Motor neuron (in vitro differentiated cells): ENCODE measurements at places on chromosomes 7 and 10. TPM values are rescaled to one million over a fixed set of nuclear protein-coding genes. Genes with fewer than 3 reads are reported as not detected.

CADPS2 gene
- 3.0 TPM in 2 replicates for total RNA-seq

- no peak for ATAC-seq
Measured at GRCh38 chr7:156823435-156823834, 69.5 kb downstream of the LMBR1 start.

PTPN20 gene
- not detected in 2 replicates for total RNA-seq

- ATAC-seq, result no peak
Measured at GRCh38 chr7:115132096-115132495, 210.2 kb downstream of the MDFIC start.

DNA sequence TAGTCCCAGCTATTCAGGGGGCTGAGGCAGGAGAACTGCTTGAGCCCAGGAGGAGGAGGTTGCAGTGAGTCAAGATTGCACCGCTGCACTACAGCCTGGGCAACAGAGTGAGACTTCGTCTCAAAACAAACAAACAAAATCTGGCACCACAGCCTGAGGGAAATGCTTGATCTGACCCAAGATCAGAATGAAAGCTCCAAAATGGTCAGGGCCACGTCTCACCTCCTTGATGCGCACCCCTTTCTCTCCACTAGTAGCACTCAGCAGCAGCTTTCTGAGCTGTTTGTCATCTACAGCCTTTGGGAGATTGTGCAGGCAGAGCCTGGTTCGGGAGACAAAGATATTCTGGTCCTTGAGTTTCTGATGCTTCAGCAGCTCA is 22.7 kb downstream of the RBM28 start:
- ATAC-seq, result no peak

NUTM2A gene
- total RNA-seq, result 2.3 and 2.6 TPM in 2 replicates

DNA sequence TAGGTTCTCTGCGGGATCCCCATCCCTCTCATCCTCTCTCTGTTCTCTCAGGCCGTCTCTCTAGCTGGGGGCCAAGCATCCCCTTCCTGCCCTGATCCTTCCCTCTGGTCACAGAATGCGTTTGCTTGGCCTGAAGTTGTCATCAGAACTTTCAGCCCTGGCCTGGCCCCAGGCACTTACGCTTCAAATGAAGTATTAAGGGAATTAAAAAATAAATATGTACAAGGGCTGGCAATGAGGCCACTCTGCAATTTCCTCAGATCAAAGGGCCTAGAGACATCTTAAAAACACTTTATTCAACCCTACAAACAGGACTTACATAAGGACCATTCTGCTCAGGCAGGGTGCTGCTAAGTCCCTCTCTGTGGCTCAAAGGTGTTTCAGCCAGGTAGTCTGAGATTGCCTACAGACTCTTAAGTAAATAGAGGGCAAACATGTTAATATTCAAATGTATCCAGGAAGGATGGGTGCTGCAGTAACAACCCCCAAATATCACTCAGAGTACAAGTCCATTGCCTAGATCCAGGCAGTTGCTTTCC is 16.0 kb downstream of the SFTPD start:
- no peak for ATAC-seq

- no peak for ATAC-seq
Measured at GRCh38 chr10:113550365-113550764, 2.5 kb upstream of the HABP2 start.

- ATAC-seq, result no peak
Measured at GRCh38 chr10:116240157-116240950, 32.7 kb downstream of the GFRA1 start.
